ENCODE measurements at places on chromosomes 1 and 21.

- no peak for DNase-seq
Observed at GRCh38 chr21:31922881-31923280, 50.1 kb downstream of the HUNK start.

DNA sequence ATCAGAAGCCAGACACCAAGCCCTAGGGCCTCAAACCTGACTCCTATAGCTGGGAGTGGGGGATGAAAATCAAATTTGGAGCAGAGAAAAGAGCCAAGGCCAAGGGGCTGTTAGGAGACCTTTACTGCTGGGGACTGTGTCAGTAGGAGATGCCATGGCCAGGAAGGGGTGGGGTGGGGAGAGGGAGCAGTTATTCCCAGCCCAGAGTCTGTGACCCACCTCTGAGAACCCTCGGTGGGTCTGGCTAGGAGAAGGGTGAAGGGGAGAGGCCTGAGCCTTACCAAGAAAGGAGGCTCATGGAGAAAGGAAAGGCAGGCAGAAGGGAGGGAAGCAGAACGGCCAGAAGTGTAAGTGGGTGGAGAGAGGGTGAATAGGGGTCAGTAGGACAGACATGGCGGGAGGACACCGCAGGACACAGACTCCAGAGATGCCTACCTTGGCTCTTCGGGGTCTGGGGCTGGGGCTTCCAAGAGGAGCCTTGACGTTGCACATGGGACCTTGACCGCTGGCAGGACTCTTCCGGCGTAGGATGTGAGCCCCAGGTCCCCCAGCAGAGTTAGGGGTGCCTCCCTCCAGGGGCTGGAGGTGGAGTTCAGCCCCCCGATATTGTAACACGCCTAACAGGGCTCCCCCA, 1.2 kb downstream of the ADAMTS4 start:
- no peak for DNase-seq

GRCh38 chr1:186848509-186849130, 19.9 kb downstream of the PLA2G4A start:
- DNase-seq, result no peak

DNA sequence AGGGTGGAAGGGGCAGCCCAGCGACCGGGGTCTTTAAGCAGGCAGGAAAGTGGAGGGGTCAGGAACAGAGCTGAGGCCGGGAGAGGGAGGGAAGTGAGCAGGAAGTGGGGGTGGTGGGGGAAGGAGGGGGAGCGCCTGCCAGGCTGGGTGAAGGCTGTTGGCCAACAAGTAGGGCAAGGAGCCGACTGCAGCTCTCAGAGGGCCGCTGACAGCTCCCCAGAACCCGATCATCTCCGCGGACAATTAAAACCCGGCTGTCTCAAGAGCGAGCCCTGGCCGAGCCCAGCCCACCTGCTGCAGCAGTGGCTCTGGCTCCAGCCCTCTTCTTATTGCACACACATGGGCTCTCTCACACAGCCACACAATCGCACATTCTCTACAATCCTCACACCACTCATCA, 51.6 kb downstream of the GRIK3 start:
- no peak for DNase-seq

DNA sequence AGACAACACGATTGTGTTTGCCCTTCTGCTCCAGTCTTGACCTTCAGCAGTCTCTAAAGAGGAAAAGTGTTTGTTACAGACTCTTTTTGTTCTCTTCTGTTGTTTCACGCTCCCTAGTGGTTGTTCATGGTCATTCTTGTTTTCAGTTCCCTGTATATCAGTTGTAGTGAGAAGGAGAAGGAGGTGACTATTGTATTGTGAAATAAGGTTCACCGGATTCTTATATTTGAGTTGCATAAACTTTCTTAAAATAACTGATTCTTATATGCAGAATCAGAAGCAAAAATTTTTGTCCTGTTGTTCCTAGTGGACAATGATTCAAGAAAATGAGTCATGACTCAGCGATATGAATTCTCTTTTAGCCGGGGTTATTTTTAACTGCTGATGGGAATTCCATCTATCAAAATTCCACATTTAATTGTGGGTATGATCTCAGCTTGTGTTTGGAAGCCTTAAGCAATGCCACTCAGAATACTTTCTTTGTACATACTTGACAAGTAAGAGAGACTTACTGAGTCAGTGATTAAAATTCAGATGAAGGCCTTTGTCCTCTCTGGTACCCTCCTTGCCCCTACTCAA, 152.2 kb downstream of the CLEC20A start:
- DNase-seq, result peak; percentile 71

GRCh38 chr1:111879081-111879480, 110.4 kb downstream of the KCND3 start:
- no peak for DNase-seq

- no peak for DNase-seq
Observed at GRCh38 chr1:91124290-91124985, 102.6 kb upstream of the ZNF644 start.

- no peak for DNase-seq
Observed at GRCh38 chr1:207967703-207968102, 56.8 kb upstream of the CD34 start.

- DNase-seq, result no peak
Observed at GRCh38 chr1:85313888-85314696, 37.7 kb upstream of the BCL10 start.

- DNase-seq, result no peak
Observed at GRCh38 chr1:14952626-14953314, 200.8 kb upstream of the TMEM51 start.

DNA sequence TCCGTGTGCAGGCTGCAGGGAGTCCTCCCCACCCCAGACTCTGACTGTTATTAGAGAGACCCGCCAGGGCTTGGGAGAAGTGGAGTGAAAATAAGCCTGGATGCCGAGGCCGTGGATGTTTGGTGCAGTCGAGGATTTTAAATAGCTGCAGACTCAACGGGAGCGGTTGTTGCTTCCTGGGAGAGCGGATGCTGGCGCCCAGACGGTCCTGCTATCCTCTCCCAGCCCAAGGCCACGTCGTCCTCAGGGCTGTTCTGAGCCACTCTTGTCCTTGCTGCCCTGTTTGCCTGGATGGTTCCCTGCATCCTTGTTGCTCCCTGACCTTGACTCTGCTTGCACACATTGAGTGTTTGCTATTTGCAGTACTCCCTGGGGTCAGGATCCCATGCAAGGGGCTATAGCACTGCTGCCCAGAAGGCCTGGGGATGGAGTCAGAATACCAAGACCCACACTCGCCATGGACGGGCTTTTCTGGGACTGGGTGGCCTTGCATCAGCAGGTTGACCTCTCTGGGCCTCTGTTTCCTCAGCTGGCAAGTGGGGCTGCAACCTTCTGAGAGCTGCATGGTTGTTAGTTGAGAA, 205.3 kb upstream of the C1orf174 start:
- DNase-seq, result no peak

DNA sequence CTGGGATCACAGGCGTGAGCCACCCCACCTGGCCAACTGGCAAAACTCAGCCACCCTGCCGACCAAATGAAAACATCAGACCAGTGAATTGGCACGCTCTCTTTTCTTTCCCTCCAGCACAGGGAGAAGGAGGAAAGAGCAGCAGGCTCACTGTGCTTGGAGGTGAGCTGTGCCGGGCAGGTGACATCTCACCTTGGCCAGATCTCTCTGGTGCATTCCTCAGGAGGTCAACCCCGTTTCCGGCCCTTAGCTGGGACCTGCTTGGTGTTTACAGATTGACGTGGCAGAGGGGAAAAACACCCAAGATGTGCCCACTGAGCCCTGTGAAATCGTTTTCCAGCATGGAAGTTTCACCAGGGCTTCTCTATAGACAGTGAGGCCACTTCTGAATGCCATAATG, 45.1 kb downstream of the TMEM51 start:
- DNase-seq, result no peak

GRCh38 chr1:71940261-71940660, 342.1 kb downstream of the NEGR1 start:
- no peak for DNase-seq

GRCh38 chr21:38911484-38912101, 105.9 kb downstream of the ETS2 start:
- DNase-seq, result peak; percentile 28

DNA sequence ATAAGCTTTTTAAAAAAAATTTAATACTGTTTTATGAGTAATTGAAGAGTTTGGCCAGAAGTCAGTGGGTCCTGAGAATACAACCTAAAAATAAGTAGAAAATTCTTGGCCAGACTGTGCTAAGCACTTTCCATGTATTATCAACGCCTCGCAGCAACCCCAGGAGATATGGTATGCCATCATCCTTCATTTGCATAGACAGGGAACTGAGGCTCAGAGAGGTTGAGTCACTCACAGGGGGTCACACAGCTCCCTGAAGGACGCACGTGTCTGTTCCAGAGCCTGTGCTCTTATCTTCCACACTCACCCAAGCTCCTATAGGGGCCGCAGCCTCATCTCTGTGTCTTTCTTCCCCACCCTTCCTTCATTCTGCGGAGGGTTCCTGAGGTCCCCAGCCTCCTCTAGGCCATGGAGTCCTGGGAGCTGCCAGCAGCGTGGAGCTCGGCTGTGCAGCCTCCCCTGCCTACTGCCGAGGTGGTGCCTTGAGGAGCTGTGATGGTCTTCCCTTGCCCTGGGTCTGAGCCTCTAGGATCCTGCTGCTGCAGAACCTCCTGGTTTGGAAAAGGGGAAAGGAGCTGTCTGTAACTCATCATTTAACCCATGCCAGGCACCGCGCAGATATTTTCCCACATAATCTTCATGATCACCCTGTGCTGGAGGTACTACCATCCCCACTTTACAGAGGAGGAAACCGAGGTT, 30.3 kb upstream of the ECE1 start:
- peak; percentile 58 for DNase-seq

DNA sequence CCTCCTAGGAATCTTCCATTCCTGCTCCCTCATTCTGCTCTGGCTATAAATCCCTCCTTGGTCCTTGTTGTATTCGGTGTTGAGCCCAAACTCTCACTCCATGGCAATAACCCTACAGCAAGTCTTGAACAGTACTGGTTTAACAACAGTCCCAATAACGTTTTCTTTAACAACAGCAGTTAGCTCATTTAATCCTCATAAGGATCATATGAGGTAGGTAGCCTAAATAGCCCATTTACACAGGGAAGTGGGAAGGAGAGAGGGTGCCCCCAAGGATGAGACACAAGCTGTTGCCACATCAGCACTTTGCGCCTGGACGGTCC, 444 bp upstream of the AGTRAP start:
- DNase-seq, result no peak
